Gastrocnemius medialis (tissue), 4 donors: ENCODE measurements at places on chromosomes 7 and 10.

GRCh38 chr10:122407375-122408125 is 33.0 kb downstream of the PLEKHA1 start:
- DNase-seq: no peak

- DNase-seq: no peak
These were observed 266.0 kb downstream of the BBS9 start for GRCh38 chr7:33395340-33395739.

DNA sequence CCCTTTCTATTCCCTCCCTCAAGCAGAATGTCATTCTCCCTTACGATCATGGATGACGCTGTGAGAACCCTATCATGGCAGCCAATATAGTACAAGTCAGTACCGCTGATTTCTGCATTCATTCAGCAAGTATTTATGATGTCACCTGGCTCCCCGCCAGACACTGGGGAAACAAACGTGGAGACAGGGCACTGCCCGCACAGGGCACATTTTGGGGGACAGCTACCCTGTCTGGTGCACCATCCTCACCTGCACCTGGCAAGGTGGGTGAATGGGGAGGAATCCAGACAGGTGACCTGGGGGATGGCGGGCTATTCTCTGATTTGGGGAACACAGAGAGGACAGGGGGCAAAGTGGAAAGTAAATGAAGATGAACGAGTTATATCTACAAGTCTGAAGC is 28.4 kb downstream of the MKI67 start:
- DNase-seq: no peak

- no peak for DNase-seq
These were observed 136.3 kb downstream of the DPY19L1 start for GRCh38 chr7:34900891-34901513.

DNA sequence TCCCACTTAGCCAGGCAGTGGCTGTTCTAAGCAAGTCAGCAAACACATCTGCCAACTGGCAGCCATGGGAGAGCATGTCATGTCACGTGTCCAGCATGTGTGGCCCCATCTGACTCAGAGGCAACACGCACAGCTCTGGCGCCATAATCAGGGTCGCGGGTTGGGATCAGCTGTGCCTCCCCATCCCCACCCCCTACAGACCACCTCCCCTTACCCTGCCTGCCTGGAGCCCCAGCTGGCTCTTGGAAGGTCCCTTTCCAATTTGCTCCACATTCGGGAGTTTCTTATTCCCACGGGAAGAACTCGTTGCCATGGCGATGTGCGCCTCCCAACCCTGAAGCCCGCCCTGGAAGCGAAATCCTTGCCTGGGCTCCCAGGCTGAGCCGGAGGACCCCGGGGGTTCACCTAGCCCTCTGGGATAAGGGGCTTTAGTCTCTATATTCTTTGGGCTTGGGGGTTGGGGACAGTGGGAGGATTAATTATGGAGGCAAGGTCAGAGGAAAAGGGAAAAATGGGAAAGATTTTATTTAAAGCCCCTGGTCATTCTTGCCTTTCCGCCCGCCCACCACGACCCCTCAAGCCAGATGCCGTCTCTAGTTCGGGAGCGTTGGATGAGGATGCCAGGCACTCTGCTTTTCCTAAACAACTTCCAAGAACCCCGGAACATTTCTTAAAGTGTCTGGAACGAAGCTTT is 283.7 kb downstream of the ZEB1 start:
- DNase-seq: peak; percentile 91

DNA sequence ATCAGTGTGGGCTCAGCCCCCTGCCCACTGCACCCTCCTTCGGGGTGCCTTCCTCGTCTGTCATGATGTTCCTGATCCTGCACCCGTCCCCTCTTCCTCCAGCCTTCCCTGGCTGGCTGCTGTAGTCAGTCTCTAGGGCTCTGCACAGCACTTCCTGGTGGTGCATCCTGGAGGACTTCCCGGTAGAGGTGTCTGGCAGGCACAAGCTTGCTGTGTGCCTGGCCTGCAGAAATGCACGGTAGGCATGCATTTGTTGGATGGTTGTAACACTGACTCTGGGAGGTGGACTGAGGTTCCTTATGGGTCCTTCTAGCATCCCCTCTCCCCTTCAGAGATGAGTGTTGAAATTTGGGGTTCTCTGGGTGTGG is 92.8 kb downstream of the BMS1 start:
- DNase-seq: no peak

DNA sequence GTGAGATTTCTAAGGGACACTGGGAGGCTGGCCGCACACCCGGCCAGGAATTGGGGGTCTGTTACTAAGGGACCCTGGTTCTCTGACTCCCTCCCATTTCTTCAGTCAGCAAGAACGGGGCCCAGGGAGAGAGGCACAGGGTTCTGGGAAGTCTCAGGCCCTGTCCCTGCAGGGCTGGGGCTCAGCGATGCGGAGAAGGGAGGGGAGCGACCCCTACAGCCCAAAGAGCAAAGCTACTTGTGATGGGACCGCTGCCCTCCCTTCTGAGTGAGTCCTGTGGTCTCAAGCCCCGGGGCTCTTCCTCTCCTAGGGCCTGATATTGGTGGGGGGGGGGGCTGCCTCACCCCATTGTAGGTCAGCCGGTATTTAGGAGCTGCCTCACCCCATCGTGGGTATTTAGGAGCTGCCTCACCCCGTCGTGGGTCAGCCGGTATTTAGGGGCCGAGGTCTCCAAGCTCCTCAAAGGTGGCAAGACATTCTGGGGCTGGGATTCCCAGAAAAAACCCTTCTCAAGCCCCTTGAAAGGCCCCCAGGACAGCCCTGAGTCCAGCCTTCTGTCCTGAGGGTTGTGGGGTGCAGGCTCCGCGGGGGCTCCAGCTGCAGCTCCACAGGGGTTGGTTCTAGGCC is 16.9 kb upstream of the NKX6-2 start:
- DNase-seq: no peak

GRCh38 chr7:152601305-152601798 is 74.6 kb downstream of the XRCC2 start:
- DNase-seq: no peak

DNA sequence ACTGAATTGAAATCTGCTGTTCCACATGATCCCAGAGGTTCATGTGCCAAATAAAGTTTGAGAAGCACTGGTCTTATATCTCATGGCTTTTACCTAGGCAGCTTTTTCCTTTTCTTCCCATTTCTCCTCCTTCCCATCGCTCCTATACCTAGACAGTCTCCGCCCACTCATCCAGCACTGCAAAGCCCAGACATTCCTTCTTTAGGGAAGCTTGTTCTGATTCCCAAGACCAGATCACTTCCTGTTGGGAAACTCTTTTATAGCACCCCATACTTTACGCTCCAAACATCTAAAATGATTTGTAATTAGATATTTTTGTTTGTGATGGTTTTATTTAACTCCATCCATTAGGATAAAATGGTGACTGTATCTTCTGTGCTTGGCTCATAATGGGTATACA is 75.9 kb downstream of the BMPER start:
- no peak for DNase-seq

- DNase-seq: no peak
These were observed 38.3 kb upstream of the RNF32 start for GRCh38 chr7:156602283-156602682.

GRCh38 chr10:90817128-90817889 is 40.5 kb downstream of the HTR7 start:
- DNase-seq: no peak

DNA sequence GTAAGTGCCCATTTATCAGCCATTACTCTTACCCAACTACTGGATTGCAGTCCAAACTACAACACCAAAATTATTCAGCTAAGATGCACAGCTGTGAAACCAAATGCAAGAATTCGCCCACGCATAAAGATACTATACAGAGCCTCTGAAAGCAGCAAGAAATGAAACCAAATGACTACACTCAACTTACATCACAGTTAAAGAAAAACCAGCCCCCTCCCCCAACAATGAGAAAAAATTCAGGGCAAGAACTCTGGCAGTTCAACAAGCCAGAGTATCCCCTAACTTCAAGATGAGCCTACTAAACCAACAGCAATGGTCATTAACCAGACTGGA is 209.1 kb upstream of the VWC2 start:
- DNase-seq: no peak

DNA sequence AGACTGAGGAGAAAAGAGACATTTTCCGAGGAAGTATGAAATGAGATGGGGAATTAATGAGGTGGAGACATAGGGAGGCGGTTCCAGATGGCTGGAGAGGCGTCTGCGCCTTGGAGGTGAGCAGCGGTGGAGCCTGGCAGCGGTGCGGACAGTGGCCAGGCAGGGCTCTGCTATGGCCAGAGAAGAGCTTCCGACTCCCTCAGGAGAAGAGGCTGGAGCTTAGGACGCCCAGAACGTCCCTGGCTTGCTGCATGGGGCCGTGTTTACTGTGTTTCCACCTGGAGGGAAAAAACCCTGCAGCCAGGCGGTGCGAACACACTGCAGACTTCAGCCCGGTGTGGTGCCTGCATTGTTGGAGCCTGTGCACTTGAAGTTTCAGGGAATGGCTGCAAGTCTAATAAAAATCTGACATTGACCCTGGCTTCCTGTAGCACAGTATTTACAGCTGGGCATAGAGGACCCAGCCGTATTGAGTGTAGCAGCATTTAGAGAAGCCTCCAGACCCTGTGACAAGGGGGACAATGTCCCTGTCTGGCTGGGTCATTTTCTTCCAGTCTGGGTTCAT is 447.1 kb upstream of the MKI67 start:
- DNase-seq: no peak

GRCh38 chr7:139875821-139876241 is 46.8 kb downstream of the TBXAS1 start:
- peak; percentile 34 for DNase-seq

DNA sequence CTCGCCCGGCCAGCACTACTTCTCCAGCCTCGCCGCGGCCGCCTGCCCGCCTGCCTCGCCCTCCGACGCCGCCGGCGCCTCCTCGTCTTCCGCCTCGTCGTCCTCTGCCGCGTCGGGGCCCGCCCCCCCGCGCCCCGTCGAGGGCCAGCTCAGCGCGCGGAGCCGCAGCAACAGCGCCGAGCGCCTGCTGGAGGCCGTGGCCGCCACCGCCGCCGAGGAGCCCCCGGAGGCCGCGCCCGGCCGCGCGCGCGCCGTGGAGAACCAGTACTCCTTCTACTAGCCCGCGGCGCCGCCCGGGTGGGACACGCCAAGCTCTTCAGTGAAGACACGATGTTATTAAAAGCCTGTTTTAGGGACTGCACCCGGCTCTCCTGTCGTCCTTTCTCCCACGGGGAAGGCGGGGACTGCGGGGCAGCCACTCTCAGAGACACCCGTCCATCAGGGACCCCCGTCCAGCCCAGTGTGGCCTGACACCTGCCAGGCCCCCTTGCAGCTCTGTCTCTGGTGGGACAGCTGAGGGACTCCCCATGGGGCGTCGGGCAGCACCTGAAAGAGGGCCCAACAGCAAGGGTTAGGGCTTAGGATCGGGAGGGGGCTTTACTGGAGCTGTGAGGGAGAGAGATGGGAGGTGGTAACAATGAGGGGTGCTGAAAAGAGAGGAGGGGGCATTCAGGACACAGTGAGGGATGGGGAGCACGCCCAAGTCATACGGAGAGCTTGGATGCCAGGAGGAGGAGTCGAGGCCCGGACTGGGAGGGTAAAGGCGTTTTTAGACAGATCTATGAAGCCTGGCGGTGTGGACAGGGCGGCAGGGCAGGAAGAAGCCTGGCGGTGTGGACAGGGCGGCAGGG is 34.7 kb downstream of the SPDYE6 start:
- no peak for DNase-seq

DNA sequence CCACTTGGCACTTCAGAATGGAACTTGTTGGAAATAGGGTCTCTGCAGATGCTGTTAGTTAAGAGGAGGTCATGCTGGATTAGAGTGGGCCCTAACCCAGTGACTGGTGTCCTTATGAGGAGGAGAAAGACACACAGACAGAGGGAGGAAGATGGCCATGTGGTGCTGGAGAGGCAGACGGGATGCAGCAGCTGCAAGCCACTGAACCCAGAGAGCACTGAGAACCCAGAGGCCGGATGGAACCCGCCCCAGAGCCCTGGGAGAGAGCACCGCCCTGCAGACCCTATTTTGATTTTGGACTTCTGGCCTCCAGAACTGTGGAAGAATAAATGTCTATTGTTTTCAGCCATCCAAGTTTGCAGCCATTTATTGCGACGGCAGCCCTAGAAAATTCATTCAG is 58.0 kb upstream of the EBF3 start:
- DNase-seq: no peak

- DNase-seq: no peak
These were observed 1.5 kb downstream of the AKR1C2 start for GRCh38 chr10:5002013-5002727.

DNA sequence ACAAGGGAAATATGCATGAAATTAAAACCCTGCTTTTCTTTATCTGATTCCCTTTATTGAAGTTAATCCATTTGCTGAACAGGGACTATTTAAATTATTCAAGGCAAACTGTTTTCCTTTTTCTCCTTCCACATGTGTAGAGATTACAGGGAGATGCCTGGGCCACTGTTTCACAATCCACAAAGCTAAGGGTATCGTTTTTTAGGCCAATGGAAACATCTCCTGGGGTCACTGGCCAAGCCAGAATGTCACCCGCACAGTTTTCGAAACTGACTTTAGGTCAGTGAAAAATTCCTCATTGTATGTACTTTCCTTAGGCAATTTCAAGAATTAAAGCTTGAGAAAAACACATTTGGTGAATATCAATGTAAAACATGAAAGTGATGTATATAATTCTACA is 259.2 kb upstream of the BMPER start:
- no peak for DNase-seq

GRCh38 chr10:71374481-71375233 is 22.1 kb upstream of the CDH23 start:
- no peak for DNase-seq

DNA sequence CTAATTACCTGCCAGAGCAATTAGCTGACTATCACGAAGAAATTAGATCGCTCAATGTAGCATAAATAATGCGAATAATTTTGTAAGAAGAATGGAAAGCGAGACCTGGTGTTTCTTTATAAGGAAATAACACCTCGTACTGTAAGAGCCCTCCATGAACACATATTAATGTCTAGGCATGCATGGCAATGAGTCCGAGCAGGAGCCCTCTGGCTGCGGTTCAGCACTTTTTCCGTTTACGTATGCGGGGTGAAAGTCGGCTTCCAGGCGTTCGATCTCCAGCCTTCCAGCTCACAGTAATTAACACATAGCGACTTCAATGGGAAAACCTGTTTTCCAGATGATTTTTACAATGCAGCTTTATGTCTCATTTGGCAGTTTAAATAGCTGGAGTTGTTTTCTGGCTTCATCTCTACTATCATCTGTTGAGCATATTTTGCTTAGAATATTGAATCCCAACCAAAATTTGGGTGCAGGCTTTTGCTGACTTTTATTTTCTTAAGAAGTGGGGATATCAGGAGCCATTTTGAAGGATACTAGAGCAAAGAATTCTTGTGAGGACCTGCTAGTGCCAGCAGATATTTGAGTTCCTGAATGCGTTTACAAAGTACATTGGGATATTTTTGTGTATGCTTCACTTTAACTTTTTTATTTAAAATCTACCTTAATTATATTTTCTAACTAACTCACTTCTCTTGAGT is 7.2 kb upstream of the SP8 start:
- DNase-seq: no peak

- no peak for DNase-seq
These were observed 194.2 kb downstream of the GPAM start for GRCh38 chr10:111989136-111989911.

DNA sequence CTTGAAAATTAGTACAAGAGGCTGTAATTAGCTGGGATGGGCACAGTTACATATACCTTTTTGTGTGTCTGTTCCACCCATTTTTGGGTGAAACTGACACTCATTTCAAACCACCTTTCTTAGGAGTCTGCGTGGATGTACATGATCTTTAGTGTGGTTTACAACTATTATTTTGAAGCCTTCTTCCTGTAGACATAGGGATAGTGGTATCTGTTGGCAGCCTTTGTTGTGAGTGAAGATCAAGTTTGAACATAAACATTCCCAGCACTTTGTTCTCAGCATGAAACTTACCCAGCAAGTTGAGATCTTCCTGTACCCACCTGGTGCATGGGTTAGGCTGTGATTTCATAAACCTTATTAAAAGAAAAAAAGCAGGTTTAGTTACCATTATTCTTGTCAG is 2.0 kb downstream of the BAG3 start:
- no peak for DNase-seq
